ENCODE measurements at places on chromosomes 12 and 14.

DNA sequence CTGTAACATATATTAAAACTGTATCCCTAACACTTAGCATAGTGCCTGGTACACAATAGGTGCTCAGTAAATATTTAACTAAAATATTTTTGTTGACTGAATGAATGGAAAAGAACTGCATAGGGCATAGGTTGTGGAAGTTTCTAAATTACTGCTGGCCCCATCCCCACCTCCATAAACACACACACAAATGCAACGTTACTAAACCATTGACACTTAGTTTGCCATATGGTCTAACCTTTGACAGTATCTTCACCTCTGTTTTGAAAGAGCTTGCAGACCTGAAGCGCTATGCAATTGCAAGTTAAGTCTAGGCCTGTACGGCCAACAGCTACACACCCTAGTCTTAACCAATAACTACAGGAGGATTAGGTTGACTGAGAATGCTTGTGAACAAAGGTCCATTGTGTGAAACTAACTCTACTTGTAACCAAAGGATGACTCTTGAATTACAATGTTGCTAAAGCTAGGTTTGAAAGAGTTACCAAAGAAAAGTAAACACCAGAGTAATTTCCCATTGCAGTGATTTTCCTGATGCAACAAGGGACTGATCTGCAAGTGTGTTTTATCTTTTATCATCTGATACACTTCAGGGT lies 924 bp upstream of the MANSC1 start:
- no peak for DNase-seq

DNA sequence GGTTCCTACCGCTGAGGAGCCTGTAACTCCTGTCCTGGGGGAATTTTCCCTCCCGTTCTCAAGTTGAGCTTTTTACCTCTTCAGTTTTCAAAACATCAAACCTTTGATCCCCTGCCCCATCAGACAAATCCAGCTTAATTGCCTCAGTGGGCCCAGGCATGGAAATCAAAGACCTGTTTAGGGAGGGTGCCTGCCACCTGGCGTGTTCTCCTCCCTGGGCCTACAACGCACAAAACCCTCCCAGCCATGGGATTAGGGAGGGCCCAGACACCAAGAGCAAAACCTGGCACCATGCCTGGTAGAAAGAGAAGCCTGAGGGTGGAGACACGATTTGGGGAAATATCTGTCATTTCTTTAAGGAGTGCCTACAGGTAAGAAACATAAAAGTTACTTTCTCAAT lies 672.9 kb downstream of the BCL11B start:
- no peak for DNase-seq

- DNase-seq: no peak
These were observed 3.7 kb upstream of the IGF1 start for GRCh38 chr12:102484017-102484416.

GRCh38 chr12:12357719-12358461 lies 1.0 kb downstream of the BORCS5 start:
- peak; percentile 33 for DNase-seq

DNA sequence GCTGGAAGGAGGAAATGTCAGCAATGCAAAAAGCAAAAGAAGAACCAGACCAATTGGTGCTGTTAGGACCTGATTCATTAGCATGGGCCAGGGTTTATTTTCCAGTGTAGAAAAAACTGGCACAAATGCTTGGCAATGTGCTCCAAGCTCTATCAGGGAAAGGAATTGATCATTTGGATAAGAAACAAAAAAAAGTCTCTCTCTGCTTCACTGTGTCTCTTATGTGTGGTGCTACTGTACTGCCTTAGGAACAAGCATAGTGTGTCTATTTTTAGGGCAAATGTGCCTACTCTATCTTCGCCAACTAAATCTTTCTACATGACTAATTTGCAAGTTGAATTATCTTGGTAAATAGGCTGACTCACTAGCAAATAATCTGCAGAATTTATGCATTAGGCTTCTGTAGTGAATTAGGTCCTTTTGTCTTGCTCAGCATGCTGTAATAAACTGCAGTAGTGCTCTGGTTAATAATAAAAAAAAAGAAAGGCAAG lies 236.7 kb downstream of the MDGA2 start:
- no peak for DNase-seq

- DNase-seq: no peak
These were observed 157.6 kb upstream of the LRFN5 start for GRCh38 chr14:41449066-41449465.

- no peak for DNase-seq
These were observed 20.5 kb downstream of the UBC start for GRCh38 chr12:124893792-124894516.

GRCh38 chr12:71552728-71553501 lies 110.7 kb downstream of the ZFC3H1 start:
- DNase-seq: no peak

GRCh38 chr12:47980779-47981495 lies 17.5 kb downstream of the TMEM106C start:
- DNase-seq: no peak

DNA sequence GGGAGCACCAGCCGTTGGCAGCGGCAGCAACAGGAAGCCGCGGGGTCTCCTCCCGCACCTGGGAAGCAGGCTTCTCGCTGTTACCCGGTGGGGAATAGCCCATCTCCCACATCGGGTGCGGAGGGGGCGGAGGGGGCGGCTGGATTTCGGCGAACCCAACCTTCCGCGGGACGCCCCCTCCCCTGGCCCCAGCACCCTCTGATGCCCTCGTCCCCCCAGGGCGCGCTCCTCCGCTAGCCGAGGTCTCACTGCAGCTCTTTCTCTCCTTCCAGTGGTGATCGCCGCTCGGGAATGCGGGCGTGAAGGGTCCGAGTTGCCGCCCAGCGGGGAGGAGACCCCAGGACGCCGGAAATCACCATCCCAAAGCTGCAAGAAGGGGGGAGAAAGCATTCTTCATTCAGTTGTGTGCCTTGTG lies 303 bp downstream of the SAMD4A start:
- DNase-seq: no peak

GRCh38 chr14:89269404-89269803 lies 147.6 kb downstream of the FOXN3 start:
- no peak for DNase-seq

GRCh38 chr14:24115422-24116127 lies 826 bp upstream of the NRL start:
- no peak for DNase-seq

DNA sequence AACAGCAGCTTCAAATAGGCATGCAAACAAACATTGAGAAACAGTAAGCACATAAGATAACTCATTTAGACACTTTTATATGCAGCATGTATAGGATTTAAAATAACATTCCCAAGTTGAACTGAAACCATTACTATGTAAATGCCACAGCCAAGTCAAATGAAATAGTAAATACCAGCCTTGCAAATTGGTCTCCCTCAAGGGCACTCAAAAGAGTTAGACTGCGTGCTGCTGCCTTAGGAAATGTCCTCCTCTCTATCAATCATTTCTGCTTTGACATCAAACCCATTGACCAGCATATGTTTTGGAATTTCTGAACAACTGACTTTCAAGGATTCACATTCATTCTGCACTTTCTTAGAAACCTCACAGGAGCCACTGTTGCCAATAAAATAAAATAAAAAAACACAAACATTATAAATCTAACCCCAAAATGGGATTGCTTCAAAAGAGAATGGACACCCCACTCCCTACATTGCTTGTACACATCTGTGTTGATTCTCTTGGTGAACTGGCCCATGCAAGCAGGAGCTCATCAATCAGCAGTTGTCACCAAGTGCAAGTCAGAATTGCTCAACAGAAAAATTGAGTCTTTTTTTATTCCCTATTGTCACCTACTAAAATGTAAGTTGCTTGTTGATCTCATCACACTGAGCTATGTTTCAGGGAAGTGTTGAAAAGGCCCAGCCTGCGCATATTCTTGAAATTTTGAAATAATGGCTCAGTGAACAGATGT lies 256.2 kb downstream of the DAD1 start:
- DNase-seq: no peak

GRCh38 chr12:68572661-68573060 lies 38.0 kb upstream of the RAP1B start:
- DNase-seq: no peak

DNA sequence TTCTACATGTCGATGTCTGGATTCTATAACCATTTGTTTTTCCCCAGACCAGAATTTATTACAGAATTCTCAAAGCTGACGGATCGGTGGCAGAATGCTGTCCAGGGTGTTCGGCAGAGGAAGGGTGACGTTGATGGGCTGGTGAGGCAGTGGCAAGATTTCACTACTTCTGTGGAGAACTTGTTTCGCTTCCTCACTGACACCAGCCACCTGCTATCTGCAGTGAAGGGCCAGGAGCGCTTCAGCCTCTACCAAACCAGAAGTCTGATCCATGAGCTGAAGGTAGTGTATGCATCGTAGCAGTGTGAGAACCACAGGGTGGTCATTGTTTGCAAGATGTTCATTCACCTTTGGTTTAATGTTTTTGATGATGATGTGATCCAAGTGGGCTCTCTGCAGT lies 124.0 kb downstream of the ESR2 start:
- no peak for DNase-seq

- no peak for DNase-seq
These were observed 5.6 kb downstream of the SYNE3 start for GRCh38 chr14:95510804-95511203.

DNA sequence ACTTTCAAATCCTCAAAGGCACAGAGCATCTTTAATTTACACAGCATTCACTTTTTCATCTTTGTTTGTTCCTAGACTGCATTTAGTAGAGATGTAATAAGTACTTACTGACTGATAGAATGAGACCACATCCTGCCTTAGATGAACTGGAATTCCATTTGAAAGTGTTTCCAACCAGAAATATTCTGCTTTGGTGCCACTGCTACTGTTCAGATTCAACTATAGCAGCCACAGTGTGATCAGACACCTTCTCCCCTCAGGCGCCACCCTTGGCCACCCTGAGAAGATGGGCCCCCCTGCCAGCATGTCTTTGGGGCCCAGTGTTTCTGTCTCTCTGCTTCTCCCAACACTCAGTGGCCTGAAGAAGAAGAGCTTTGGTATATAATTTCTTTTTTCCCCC lies 449.1 kb downstream of the RAD51B start:
- DNase-seq: no peak

DNA sequence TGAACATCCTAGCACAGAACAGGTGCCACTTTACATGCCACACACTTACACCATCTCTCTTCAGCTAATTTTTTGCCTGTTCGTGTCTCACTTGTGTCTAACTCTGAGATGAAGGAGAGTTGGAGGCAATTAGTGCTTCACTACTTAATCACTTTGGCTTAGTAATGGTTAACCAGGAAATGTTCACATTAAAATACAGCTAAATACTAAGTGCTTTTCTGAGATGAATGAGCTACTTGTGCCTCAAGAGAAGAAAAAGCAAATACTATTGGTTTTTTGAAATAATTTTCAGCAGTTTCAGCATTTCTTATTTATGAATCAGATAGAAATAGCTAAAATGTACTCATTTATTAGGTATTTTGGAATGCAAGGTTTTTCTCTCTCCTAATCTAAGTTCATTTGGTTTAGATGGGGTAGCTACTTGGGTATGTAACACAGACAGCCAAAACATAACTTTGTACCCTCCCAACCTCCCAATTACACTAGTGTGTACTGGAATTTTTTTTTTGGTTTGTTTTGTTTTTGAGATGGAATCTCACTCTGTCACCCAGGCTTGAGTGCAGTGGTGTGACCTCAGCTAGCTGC lies 1474.1 kb upstream of the SEL1L start:
- DNase-seq: no peak

- DNase-seq: no peak
These were observed 46.6 kb downstream of the PDZRN4 start for GRCh38 chr12:41234692-41235091.

DNA sequence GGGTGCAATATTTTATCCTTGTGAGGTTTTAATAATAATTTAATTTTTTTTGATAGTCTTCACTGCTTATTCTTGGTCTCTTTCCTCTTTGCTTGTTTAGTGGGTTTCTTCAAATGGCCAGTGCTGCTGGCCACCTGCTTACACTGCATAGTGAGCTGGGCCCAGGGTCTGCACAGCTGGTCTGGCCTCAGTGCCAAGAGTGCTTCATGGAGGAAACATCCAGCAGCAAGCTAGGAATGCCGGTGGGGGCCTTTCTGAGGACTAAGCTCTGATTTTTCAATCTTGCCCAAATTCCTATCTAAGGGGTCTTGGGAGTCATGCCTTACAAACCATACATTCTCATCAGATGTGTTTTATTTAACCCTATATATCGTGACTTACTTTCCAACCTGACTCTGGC lies 13.3 kb upstream of the BDKRB2 start:
- no peak for DNase-seq

GRCh38 chr12:53659011-53659551 lies 16.8 kb downstream of the ATP5MC2 start:
- DNase-seq: no peak

GRCh38 chr14:51396222-51396815 lies 156.3 kb downstream of the TMX1 start:
- no peak for DNase-seq

- DNase-seq: no peak
These were observed 57.4 kb downstream of the FBXO33 start for GRCh38 chr14:39374851-39375250.

- DNase-seq: no peak
These were observed 3.8 kb upstream of the CACNB3 start for GRCh38 chr12:48814262-48815125.

- DNase-seq: no peak
These were observed 198.3 kb upstream of the AMIGO2 start for GRCh38 chr12:47277972-47278448.

DNA sequence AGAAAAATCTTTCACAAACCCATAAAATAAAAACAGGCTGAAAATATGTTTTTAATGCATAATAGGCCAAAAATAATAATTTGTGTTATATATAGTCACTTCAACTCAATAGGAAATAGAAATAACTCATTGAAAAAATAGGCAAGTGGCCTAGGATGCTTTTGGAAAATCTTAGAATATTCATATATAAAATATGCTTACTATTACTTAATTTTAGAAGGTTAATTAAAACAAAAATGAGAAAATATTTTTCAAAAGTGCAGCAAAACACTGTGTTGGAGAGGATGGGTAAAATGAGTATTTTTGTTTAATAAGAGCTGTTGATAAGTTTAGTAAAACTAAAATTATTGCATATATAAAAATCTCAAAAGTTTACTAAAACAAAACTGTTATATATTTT lies 308.0 kb upstream of the ATXN7L3B start:
- DNase-seq: no peak

Measured in H1 (cell line).